ENCODE measurements at places on chromosomes 12 and 14.
A peak's percentile ranks its signal among the peaks of the same experiment; 100 is the strongest.

GRCh38 chr12:57194253-57194652 lies 22.3 kb upstream of the NXPH4 start:
- DNase-seq = no peak

DNA sequence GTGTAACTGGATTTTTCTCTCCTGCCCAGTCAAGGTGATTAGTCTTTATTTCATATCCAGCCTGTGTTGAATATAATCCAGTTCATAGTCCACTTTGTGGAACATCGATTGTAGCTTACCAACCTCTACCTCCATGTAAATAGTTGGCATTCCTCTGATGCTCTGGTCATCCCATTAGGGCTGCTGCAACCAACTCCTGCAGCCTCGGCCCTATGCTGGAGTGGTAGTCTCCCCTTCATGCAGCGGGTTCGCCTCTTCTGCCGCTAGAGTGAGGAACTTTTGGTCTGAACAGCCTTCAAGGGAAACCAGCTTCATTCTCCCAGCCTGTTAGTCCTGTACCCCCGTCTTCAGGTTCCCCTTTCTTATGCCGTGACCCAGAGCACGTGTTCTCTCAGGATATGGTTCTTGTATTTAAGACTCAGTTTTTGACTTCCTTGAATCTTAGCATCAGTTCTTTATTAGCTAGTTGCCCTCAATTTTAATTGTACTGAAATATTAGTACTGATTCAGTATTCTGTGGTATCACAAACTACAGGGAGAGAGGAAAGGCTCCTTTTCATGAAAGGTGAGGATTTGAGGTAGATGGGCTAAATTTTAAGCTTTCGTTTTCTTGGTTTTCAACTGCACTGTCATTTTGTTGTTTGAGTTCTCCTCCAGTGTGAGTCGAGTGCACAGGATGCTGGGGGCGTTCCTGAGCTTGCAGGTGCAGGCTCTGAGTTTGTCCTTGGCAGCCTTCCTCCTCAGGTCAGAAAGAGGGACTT lies 33.2 kb downstream of the ZNF664 start:
- DNase-seq = no peak

DNA sequence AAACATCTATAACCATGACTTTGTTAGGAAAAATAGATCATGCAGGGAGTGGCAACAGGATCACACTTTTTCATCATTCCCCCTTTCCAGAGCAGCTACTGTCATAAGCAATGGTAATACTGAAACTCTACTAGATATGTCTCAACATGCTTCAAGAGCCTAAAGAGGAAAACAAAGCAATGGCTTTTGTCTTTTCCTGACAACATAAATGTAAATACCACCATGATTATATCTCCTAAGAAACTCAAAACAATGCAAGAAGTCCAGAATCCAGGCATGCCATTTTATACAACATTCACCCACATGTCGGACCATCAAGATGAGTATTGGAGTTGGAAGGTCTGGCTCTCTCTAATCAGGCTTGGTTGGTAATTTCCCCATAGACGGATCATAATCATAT lies 78.7 kb downstream of the KIF21A start:
- no peak for DNase-seq

DNA sequence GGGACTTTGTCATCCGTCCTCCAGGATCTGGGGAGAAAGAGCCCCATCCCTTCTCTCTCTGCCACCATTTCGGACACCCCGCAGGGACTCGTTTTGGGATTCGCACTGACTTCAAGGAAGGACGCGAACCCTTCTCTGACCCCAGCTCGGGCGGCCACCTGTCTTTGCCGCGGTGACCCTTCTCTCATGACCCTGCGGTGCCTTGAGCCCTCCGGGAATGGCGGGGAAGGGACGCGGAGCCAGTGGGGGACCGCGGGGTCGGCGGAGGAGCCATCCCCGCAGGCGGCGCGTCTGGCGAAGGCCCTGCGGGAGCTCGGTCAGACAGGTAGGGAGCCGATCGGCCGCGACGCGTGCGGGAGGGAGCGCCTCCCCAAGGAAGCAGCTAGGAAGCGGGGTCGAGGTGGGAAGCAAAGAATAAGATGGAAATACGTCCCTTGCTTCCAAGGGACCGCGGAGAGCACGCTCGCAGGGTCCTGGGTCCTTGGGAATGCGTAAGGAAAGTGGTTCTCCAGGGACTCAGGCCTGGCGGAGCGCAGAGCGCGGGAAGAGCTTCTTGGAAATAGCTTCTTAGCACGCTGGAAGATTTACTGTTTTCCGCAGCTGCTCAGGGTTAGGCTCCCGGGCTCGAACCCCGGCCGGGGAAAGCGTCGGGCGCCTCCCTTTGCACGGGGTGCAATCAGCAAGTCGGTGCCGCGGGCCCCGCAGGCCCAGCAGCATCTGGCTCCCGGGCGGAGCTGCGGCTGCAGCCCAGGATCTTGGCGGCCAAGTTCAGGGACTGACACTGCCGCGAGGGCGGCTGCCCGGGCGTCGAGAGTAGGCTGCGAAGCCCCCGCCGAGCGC lies 457 bp downstream of the SOCS2 start:
- peak; percentile 12 for DNase-seq

DNA sequence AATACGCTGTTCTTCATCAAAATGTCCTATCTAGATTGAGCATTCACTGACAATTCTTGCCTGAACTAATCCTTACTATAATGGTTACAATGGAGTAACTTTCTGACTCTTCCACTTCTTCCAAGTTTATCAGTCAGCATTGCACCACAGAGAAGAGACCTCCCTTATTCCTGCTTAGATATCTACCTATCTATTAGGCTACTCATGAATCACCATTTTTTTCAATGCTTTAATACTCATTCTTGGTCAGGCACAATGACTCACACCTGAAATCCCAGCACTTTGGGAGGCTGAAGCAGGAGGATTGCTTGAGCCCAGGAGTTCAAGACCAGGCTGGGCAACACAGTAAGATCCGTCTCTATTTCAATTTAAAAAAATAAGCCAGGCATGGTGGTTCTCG lies 39.3 kb downstream of the RPS6KA5 start:
- no peak for DNase-seq

GRCh38 chr12:79255288-79255687 lies 390.7 kb downstream of the SYT1 start:
- no peak for DNase-seq

DNA sequence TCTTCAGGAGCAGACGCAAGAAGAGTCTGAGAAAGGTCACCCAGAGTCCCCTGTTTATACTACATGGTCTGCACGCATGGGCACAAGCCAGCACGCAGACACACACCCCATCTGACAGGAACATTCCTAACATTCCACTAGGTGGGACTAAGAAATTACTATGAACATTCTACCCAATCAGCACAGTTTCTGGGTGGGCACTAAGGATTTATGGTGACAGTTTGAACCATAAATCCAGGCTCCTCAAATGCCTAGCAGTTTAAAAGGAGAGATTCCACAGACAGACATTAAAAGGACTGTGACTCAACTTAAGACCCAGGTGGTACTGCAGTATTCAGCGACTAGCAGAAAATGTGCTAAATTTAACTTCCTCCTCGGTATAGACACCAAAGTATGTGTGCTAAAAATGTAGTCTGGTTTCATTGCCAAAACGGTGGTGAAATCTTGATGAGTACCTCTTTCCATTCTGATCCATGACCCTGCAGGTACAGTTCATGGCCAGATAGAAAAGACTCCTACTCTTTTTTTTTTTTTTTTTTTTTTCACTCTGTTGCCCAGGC lies 16.2 kb downstream of the ABHD4 start:
- DNase-seq = no peak

- DNase-seq = no peak
These were observed 91.9 kb downstream of the LGMN start for GRCh38 chr14:92656306-92657081.

GRCh38 chr12:64085996-64086395 lies 136.1 kb downstream of the KICS2 start:
- no peak for DNase-seq

GRCh38 chr14:104450811-104451401 lies 128.7 kb upstream of the C14orf180 start:
- DNase-seq = no peak

DNA sequence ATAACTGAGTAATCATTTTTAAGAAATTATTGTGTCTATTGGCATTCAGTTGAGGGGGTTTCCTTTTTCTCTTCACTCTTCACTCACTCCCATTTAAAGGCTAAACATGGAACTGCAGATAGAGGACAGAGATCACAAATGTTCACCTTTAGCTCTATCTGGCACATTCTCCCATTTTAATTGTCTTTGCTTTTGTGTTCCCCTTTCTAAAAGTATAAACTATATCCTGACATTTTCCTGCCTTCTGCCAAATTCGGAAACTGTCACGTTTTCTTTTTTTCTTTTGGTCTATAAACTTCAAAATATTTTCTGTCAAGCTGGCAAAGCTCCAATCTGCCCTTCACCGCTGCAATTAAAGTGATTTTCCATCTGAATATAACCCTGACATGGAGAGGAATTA lies 219.8 kb upstream of the CDKN3 start:
- DNase-seq = no peak

- DNase-seq = no peak
These were observed 32.7 kb upstream of the VPS37B start for GRCh38 chr12:122928404-122929147.

GRCh38 chr12:1848745-1849144 lies 28.4 kb downstream of the LRTM2 start:
- DNase-seq = no peak

DNA sequence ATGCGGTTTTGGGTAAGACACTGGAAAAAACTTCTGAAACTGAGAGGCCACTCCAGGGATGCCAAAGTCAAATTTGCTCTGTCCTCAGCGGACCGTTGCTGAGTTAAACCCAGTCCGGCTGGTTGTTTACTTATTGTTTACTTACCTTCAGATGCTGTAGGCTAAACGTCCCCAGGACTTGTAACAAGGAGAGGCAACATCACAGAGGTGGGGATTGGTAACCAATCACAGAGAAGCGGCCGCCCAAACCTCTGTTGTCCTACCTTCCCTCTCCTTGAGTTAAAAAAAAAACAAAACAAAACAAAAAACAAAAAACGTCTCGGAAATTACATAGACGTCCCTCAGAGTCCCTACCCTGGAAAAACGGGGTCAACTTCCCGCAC lies 380 bp downstream of the ANO2 start:
- no peak for DNase-seq

GRCh38 chr12:39595928-39596327 lies 23.7 kb downstream of the ABCD2 start:
- no peak for DNase-seq

GRCh38 chr12:60169904-60170303 lies 574.1 kb downstream of the SLC16A7 start:
- DNase-seq = no peak

- peak; percentile 23 for DNase-seq
These were observed 663 bp downstream of the NCKAP5L start for GRCh38 chr12:49827401-49828099.

DNA sequence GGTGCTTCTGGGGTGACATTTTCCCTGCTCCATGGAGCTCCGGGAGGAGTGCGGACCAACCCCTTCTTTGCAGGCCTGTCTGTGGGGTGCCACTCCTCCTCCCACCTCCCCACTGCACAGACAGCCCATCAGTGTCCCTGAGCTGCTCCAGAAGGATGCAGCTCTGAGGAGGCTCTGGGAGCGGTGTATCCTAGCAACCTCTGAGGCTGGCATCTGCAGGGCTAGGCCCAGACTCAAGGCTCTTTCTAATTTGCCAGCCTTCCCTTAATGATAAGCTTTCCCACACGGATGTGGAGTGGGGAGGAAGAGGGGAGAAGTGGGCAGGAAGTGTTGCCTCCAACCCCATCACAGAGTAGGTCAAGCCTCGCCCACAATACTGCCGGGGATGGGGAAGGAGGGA lies 59.7 kb downstream of the CALM1 start:
- no peak for DNase-seq

- no peak for DNase-seq
These were observed 155.7 kb downstream of the PELI2 start for GRCh38 chr14:56273951-56274350.

GRCh38 chr14:44453433-44454171 lies 53.5 kb downstream of the FSCB start:
- DNase-seq = no peak

DNA sequence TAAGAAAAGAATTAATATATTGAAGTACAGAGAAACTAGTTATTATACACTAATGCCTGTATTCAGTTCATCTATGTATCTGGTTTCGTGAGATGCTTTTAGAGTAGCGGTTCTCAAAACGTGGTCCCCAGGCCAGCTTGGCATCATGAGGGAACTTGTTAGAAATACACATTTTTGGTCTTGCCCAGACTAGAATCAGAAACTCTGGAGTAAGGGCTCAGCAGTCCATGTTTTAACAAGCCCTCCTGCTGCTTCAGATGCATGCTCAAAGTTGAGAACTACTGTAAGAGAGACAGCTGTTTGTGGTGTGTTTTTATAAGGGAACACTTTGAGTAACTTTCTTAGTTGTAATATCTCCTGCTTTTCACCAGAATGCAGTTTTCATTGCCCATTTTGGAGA lies 18.1 kb downstream of the GPATCH2L start:
- DNase-seq = no peak

DNA sequence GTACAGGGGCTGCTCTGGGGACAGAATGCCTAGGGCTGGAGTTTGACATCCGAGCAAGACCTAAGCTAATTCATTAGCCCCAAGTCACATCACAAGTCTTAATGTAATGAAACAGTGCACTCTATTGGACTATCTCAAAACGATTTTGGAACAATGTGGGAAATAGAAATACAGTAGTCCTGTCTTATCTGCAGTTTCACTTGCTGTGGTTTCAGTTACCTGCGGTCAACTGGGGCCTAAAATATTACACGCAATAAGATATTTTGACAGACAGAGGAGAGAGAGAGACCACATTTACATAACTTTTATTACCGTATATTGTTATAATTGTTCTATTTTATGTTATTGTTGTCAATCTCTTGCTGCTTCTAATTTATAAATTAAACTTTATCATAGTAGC lies 21.1 kb downstream of the MOAP1 start:
- no peak for DNase-seq

DNA sequence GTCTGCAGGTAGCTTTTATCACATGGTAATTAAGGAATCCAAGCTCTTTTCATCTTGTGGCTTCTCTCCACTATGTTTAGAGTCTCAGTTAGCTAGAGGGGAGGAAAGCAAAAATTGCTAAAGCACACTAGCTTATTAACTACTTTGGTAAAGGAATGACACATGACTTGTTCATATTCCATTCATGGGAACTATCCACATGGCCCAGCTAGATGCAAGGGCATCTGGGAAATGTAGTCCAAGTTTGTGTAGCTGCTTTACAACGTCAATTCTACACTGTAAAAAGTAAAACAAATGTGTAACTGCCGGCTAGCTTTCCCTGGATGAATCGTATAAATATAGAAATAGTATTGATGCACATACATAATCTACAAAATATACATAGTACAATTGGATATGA lies 244.5 kb upstream of the LRFN5 start:
- no peak for DNase-seq

- DNase-seq = no peak
These were observed 516 bp downstream of the ANKRD9 start for GRCh38 chr14:102508774-102509745.

- no peak for DNase-seq
These were observed 7.0 kb downstream of the MTHFD1 start for GRCh38 chr14:64394977-64395633.

Measured in activated CD8-positive, alpha-beta memory T cell treated with anti-CD3 and anti-CD28 coated beads for 48 hours (primary cell).